ENCODE measurements at places on chromosomes 2 and 18. TPM values are rescaled to one million over a fixed set of nuclear protein-coding genes. Genes with fewer than 3 reads are reported as not detected.

Gene TRIM43
- total RNA-seq = not detected

Gene EVA1A
- total RNA-seq = 18.3 TPM

Gene ITGB6
- total RNA-seq = 8.8 TPM

Gene IL1F10
- not detected for total RNA-seq

Gene SAG
- not detected for total RNA-seq

Gene CRYBA2
- 8.8 TPM for total RNA-seq

Gene ABCB11
- total RNA-seq = 0.12 TPM

Gene RGPD3
- total RNA-seq = 0.16 TPM

Gene CDH7
- not detected for total RNA-seq

Gene GPR39
- total RNA-seq = 8.1 TPM

Gene TTC21B
- 10.6 TPM for total RNA-seq

Gene GPR155
- total RNA-seq = 11.5 TPM

Gene TNFRSF11A
- 6.2 TPM for total RNA-seq

Gene OTOS
- total RNA-seq = not detected

- no peak for DNase-seq
- no peaks in the 10 kb centered on the region for H3K27me3 ChIP-seq
- no peak overlapping the region for H3K27ac ChIP-seq
Observed at GRCh38 chr18:12770469-12771219, 67.8 kb downstream of the PSMG2 start.

DNA sequence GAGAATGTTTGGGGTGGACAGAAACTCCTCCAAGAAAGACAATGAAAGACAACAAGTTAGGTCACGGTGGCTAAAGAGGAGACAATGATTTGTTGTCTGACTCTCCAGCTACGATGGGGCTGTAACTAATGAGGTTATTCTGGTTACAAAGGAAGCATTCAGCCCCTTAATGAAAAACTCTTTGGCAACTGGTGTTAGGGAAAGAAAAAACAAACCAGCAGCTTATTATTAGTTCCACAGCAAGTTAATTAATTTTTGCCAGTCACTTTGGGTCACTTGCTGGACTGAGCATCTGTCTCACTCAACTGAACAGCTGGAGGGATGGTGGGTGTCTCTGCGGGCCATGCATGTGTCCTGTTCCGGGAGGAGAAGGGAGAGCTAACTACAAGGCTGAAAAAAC lies 263.7 kb downstream of the ALK start:
- H3K27ac ChIP-seq = no peak overlapping the region
- no peaks in the 10 kb centered on the region for H3K36me3 ChIP-seq
- H3K27me3 ChIP-seq = no peaks in the 10 kb centered on the region
- no peak overlapping the region for H3K4me3 ChIP-seq
- no peak for DNase-seq

GRCh38 chr2:57733956-57734355 lies 312.6 kb upstream of the VRK2 start:
- H3K4me3 ChIP-seq = no peak overlapping the region
- H3K4me1 ChIP-seq = no peaks in the 10 kb centered on the region
- no peaks in the 10 kb centered on the region for H3K27me3 ChIP-seq
- DNase-seq = no peak

- H3K4me3 ChIP-seq = no peak overlapping the region
- H3K36me3 ChIP-seq = no peaks in the 10 kb centered on the region
- DNase-seq = no peak
- no peaks in the 10 kb centered on the region for H3K27me3 ChIP-seq
- no peaks in the 10 kb centered on the region for H3K4me1 ChIP-seq
Observed at GRCh38 chr2:179842498-179843153, 18.8 kb downstream of the ZNF385B start.

- no peaks in the 10 kb centered on the region for H3K27me3 ChIP-seq
- no peaks in the 10 kb centered on the region for H3K36me3 ChIP-seq
- no peak overlapping the region for H3K4me3 ChIP-seq
- no peaks in the 10 kb centered on the region for H3K4me1 ChIP-seq
- no peak overlapping the region for H3K27ac ChIP-seq
Observed at GRCh38 chr2:40363231-40363630, 88.7 kb downstream of the SLC8A1 start.

DNA sequence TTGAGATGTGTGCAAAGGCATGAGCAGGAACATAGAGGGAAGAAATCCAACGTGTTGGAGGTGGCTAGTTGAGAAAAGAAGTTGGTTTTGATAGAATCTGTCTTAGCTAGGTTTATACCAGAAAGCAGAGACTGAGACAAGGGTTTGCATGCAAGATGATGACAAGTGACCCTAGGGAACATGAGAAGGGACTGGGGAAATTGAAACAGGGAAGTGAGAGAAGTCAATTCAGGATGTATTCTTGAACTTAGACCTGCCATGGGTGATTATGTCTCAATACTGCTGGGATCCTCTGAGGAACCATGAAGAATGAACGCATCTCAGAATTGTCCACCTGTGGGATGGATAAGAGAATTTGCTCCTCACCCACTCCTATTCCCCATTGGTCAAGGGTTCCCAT lies 20.5 kb downstream of the IL36A start:
- H3K4me1 ChIP-seq = no peaks in the 10 kb centered on the region
- H3K27me3 ChIP-seq = peaks cover 3% of the 10 kb centered on the region
- H3K27ac ChIP-seq = no peak overlapping the region
- H3K36me3 ChIP-seq = no peaks in the 10 kb centered on the region

- no peak overlapping the region for H3K4me3 ChIP-seq
- no peaks in the 10 kb centered on the region for H3K27me3 ChIP-seq
- DNase-seq = no peak
- no peaks in the 10 kb centered on the region for H3K4me1 ChIP-seq
Observed at GRCh38 chr2:149236410-149236809, 94.0 kb upstream of the LYPD6 start.

GRCh38 chr2:158414538-158414937 lies 42.0 kb downstream of the CCDC148 start:
- H3K27ac ChIP-seq = no peak overlapping the region
- DNase-seq = no peak
- H3K4me1 ChIP-seq = no peaks in the 10 kb centered on the region
- no peak overlapping the region for H3K4me3 ChIP-seq

- DNase-seq = no peak
- H3K36me3 ChIP-seq = no peaks in the 10 kb centered on the region
- H3K4me3 ChIP-seq = no peak overlapping the region
- no peak overlapping the region for H3K27ac ChIP-seq
- H3K4me1 ChIP-seq = peaks cover 15% of the 10 kb centered on the region
Observed at GRCh38 chr2:108583903-108584520, 49.7 kb downstream of the LIMS1 start.

- peak overlapping the region; percentile 34 for H3K4me3 ChIP-seq
- peaks cover 20% of the 10 kb centered on the region for H3K4me1 ChIP-seq
- DNase-seq = peak; percentile 64
- no peaks in the 10 kb centered on the region for H3K36me3 ChIP-seq
Observed at GRCh38 chr18:24112874-24113615, 25.8 kb upstream of the CABYR start.

DNA sequence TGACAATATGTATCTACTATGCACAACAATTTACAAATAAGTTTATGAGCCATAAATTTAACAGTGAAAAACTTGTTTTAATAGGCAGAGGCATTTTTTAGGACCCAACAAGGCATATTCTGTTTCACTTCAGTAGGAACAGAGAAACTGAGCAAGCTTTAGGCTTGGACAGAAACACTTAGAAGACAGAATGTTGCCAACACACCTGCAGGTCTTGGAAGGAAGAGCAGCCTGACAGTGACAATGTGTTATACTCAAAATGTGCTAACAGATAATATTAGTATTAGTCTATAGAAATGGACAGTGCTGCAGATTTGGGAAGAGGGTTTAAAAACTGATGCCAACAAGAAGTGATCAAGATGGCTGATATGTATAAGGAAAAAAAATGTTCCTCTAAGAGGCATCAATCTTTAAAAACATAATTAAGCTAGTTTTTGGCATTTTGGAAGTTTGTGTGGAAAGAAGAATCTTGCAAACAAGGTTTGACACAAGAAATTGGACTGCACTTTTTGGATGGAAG lies 297.1 kb upstream of the FSIP2 start:
- H3K27me3 ChIP-seq = no peaks in the 10 kb centered on the region
- H3K4me3 ChIP-seq = no peak overlapping the region
- H3K27ac ChIP-seq = no peak overlapping the region
- no peak for DNase-seq
- no peaks in the 10 kb centered on the region for H3K4me1 ChIP-seq

DNA sequence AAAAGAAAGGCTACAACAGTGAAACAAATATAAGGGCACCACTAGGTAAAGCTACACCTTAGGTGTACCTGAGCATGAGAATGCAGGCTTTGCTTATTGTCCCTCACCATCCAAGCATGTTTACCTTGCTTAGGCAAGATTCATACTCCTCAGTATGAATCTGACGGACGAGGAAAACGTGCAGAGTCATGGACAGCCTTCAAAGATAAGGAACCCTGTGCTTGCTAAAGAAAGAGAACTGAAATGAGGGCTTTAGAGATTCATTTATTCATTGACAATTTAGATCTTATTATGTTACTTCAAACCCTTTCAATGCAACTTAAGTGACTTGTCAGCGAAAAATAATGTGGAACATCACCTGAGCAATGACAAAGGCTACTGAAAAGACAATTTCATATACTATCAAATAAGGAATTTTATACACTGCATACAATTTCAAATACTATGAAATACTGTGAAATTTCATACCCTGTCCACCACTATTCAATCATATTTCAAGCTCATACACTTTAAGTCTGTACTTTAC lies 21.7 kb downstream of the CLASP1 start:
- DNase-seq = no peak
- no peaks in the 10 kb centered on the region for H3K27me3 ChIP-seq
- peaks cover 14% of the 10 kb centered on the region for H3K4me1 ChIP-seq
- H3K36me3 ChIP-seq = no peaks in the 10 kb centered on the region
- no peak overlapping the region for H3K27ac ChIP-seq

DNA sequence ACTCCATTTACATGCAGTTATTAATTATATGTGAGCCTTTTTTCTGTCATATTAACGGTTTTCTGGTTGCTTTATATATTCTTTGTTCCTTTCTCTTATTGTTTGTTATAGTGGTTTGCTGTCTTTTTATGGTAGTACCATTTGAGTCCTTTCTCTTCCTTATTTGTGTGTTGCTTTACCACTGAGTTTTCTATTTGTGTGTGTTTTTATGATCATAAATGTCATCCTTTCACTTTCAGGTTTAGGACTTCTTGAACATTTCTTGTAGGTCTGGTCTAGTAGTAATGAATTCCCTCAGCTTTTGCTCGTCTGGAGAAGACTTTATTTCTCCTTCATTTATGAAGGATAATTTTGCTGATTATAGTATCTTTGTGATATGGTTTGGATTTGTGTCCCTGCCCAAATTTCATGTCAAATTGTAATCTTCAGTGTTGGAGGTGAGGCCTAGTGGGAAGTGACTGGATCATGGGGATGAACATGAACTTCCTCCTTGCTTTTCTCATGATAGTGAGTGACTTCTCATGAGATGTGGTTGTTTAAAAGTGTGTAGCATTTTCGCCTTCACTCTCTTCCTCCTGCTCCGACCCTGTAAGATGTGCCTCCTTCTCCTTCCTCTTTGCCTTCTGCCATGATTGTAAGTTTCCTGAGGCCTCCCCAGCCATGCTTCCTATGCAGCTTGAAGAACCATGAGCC lies 11.5 kb downstream of the GCC2 start:
- DNase-seq = no peak
- no peaks in the 10 kb centered on the region for H3K4me1 ChIP-seq
- no peaks in the 10 kb centered on the region for H3K27me3 ChIP-seq
- H3K36me3 ChIP-seq = no peaks in the 10 kb centered on the region
- H3K27ac ChIP-seq = no peak overlapping the region
- no peak overlapping the region for H3K4me3 ChIP-seq

DNA sequence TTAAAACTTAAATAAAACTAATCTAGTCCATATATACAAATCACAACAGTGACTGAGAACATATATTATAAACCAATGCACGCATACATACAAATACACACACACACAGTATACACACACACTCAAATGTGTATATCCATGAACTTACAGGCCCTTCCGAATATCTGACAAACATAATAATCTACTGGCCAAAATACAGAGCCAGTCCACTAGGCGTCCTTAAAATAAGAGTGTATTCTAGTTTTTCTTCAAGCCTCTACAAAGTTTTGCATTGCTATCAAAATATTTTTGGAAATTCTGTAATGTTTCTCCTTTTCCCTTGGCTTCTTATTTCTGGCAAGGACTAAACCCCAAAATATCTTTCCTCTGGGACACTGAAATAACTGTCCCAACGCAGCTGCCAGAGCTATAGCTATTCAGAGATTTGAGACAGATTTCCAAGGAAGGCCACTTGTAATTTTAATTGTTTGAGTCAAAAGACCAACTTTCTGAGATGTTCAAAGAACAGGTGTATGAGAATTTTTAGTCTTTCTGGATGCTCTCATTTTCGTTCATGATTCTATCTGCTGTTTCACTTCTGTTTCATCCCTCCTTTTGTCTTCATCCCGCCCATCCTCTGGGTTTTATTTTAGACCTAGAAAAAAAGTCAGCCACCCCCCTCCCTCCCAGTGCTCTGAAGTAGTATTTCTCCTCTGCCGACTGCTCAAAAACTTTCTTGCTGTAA lies 24.1 kb upstream of the SP3 start:
- no peaks in the 10 kb centered on the region for H3K36me3 ChIP-seq
- no peak overlapping the region for H3K4me3 ChIP-seq
- peaks cover 36% of the 10 kb centered on the region for H3K4me1 ChIP-seq
- H3K27me3 ChIP-seq = no peaks in the 10 kb centered on the region
- H3K27ac ChIP-seq = no peak overlapping the region

- no peaks in the 10 kb centered on the region for H3K36me3 ChIP-seq
- DNase-seq = peak; percentile 91
- H3K27me3 ChIP-seq = no peaks in the 10 kb centered on the region
- peaks cover 14% of the 10 kb centered on the region for H3K4me1 ChIP-seq
- H3K27ac ChIP-seq = peak overlapping the region; percentile 61
- no peak overlapping the region for H3K4me3 ChIP-seq
Observed at GRCh38 chr2:19048593-19049266, 309.7 kb downstream of the OSR1 start.

- no peaks in the 10 kb centered on the region for H3K36me3 ChIP-seq
- H3K27me3 ChIP-seq = no peaks in the 10 kb centered on the region
- H3K4me1 ChIP-seq = no peaks in the 10 kb centered on the region
Observed at GRCh38 chr2:230600881-230601280, 111.8 kb upstream of the CAB39 start.

- H3K4me1 ChIP-seq = no peaks in the 10 kb centered on the region
- no peak overlapping the region for H3K27ac ChIP-seq
- DNase-seq = no peak
- no peak overlapping the region for H3K4me3 ChIP-seq
Observed at GRCh38 chr2:224807153-224807964, 91.2 kb upstream of the CCDC195 start.

DNA sequence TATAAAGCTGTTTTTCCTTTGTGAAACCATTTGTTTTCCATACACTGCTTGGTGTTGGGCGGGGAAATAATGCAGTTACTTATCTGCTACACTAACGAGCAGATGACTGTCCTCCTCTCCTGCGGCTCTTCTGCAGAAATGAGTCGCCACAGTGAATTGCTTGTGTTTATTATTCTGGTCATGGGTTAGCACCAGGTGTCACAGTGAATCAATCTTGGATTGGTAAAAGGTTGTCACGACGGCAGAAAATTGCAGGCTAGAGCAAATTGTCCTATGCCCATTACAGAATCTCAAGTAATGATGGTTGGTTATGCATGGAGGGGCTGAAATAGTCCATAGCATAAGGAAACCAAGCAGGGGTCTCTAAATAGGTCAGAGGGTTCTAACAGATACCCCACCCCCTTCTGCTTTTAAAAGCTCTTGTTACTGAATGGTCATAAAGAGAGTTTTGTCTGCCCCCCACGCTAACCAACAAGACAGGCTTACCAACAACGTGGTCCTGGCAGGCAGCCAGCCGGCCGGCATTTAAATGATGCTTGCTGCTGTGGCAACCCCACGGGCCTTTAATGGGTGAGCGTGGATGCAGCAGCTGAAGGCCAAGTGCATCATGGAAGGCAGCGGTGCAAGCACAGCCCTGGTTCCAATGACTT lies 29.5 kb downstream of the RAB31 start:
- peak; percentile 63 for DNase-seq
- no peak overlapping the region for H3K4me3 ChIP-seq
- no peaks in the 10 kb centered on the region for H3K27me3 ChIP-seq
- H3K4me1 ChIP-seq = no peaks in the 10 kb centered on the region
- no peaks in the 10 kb centered on the region for H3K36me3 ChIP-seq
